NCI-H446 (cell line): ENCODE measurements at places on chromosomes 5 and 9.

DNA sequence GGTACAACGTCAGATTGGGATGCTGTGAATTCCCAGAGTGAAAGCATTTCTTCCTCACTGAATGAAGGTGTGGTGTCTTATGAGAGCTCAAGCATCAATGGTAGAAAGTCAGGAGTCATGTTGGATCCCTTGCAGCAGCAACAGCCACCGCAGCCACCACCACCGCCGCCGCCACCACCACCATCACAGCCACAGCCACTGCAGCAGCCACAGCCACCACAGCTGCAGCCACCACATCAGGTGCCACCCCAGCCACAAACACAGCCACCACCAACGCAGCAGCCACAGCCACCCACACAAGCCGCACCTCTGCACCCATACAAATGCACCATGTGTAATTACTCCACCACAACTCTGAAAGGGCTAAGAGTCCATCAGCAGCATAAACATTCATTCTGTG is 62.4 kb downstream of the ZNF462 start:
- no peak for DNase-seq

- DNase-seq, result no peak
Measured at GRCh38 chr9:113556877-113557593, 93.5 kb downstream of the RGS3 start.

DNA sequence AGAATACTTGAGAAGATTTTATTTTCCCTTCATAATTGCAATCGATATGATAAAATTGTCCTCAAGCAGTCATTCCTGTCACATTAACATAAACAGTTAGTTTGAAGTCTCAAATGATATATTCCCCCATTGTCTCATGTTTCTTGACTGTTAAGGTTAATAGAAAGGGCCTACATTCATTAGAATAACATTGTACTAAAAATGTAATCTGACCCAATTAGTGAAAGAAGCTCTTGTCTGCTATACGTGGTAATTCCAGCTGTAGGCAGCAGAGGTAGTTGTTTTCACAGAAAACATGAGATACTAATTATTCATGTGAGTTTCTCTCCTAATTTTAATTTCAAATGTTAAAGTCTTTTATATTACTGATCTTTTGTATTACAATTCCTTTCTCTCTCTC is 25.9 kb upstream of the AP3B1 start:
- DNase-seq, result peak; percentile 36

DNA sequence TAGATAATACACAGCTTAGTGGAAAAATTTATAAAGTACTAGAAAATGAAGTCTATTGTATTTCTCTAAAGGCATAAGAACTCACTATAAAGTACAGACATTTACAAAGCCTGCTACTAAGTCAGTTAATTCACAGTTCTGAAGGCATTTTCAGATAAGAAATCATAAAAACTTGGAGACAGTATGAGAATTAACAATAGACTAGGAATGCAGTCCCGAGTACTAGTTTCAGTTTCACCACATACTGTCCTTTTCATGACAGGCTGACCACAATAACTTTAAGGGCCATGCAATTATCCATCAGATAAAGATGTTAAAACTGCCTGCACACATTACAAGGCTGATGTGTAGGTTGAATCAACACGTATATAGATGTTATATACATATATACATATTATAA is 362.6 kb upstream of the SMC2 start:
- DNase-seq, result no peak

DNA sequence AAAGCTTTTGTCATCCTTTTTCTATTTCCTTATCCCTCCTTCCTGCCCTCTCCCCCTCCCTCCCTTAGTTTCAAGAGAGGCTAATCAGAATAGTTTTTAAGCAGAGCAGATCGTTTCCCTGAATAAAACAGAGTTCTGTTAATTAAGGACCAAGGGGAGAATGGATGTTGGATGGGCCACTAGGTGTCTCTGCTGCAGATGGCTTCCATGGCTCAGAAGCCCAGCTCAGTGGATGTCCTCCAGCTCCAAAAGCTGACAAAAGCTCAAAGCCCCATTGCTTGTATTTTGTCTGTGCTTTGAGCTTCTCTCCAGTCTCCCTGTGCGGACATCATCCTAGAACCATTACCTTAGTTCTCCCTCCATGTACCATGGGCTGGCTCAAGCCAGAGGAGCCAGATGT is 21.0 kb upstream of the NPR3 start:
- no peak for DNase-seq

DNA sequence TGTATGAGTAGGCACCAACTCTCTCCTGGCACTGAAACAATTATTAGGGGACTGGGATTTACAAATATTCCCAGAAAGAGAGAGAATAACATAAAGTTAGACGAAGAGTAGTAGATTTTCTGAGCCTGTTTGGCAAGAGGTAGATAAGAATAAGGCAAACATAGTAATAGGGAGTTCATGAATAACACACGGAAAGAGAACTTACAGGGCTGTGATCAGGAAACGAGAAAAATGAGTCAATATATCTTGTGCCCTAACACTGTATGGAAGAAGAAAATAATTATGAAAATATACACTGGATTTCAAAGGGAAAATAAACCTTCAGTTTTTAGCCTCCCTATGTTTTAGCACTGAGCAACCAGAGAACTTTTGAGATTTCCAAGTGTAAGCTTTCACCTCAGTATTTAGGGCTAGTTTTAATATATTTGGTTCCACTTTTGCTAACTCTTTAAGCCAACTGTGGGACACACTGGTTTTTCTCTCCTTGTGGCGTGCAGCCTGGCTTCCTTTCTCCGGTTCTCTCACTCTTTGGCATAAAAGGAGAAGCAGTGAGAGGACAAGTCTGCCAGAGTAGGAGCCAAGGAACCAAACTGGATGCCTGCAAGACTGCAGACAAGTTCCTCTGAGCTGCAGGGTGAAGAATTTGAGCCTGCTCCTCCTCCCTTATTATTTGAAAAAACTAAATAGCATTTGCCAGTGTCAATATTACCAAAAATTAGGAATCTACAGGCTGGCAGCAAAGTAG is 6.6 kb upstream of the KCNN2 start:
- no peak for DNase-seq

- DNase-seq, result no peak
Measured at GRCh38 chr5:145912594-145912993, 23.8 kb upstream of the SH3RF2 start.

- DNase-seq, result no peak
Measured at GRCh38 chr9:133759946-133760345, 21.8 kb upstream of the SARDH start.

DNA sequence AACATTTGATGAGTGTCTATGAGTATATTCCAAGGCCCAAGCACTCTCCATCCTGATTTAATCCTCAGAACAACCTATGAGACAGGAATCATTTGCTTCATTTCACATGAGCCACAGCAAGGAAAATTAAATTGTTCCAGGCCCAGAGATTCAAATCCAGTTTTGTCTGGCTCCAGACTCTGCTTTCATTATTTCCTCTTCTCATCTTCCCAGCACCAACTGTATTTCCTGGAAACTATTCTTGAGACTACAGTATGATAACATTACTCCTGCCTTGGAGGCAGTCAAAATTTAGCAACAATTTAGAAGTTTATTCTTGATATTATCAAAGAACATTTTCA is 194.5 kb downstream of the ZNF608 start:
- no peak for DNase-seq

- no peak for DNase-seq
Measured at GRCh38 chr9:134839455-134840125, 41.0 kb upstream of the FCN2 start.

- DNase-seq, result no peak
Measured at GRCh38 chr5:173472164-173472563, 143.9 kb upstream of the STC2 start.

DNA sequence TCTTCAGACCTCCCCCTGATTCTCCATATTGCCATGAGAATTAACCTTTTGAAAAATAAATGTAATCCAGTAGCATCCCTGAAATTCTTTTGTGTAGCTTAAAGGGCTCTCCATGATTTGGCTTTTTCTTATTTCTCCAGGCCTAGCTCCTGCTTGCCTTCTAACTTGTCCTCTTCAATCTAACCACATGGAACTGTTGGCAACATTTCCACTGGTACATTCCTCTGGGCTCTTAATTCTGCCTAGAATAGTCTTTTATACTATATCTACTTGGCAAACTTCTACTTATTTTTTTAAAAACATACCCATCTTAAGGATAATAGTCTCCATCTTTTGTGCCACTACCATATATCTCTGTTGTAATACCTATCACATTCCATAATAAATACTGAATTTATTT is 54.1 kb downstream of the GNG10 start:
- no peak for DNase-seq

DNA sequence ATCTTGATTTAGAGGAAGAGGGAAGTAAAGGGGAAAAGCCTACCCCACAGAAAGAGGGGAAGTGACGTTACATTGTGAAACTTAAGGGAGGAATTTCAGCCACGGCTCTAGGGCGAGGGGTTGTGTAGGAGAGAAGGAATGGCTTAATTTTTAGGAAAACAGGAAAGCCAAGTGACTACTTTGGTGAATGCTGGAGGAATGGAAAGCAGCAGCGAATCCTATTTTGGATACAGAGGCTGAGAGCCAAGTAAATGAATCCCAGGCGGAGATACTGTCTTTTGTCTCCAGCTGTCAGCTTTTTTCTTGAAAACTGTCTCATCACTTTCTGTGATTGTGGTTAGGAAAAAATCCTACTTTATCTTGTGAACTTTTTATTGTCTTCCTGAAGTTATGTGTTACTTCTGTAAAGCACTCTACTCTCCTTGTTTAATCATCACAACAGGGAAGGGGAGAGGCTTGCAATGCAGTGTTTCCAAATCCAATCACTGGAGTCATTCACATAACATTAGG is 188.4 kb downstream of the TSSK1B start:
- no peak for DNase-seq

DNA sequence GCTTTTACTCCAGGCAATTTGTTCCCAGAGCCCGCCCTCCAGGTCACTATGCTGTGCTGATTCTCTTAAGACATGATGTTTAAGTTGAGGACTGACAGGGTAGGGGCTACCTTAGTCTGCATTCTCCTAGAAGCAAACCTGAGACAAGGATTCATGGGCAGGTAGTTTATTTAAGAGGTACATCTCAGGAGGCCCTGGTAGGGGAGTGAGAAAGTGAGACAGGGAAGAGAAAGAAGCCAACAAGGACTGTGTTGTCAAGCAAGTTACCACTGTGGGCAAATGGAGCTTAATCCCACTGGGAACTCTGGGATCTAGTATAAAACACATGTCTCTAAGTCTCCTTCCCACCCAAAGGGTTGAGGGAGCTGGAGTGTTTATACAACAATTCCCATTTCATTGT is 43.6 kb upstream of the FSTL4 start:
- DNase-seq, result no peak

- DNase-seq, result no peak
Measured at GRCh38 chr9:36803961-36804360, 230.1 kb downstream of the PAX5 start.

DNA sequence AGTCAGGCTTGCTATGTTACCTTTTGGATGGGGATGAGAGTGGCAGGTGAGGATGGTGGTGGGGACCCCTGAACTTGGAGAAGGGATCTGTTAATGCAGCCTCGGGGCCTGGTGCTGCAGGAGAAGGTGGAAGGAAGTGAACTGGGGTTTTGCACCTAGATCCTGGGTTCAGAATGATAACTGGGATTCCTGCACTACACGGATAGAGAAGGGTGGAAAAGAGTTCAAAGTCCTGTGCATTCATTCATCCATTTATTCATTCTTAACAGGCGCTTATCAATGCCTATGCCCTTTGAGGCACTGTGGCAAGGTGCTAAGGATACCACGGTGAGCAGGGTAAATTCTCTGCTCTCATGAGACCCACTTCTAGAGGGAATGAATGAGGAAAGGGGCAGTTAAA is 41.7 kb upstream of the TJP2 start:
- no peak for DNase-seq

DNA sequence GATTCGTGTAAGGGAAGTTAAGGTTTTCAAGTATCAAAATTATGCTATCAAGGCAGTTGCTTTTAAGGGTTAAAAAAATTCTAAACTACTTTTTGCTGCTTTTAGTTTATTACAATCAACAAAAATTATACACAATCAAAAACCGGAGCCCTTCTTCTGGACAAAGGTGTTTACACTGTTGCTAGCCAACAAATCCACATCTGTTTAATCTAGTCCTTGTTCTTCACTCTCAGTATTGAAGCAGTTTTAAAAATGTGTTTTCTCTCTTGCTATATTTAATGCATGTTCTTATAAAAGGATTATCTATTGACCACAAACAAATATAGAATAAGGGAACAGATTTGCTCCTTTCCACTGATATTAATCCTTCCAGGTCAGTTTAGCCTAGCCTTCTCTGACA is 2.5 kb downstream of the FEM1C start:
- DNase-seq, result no peak

DNA sequence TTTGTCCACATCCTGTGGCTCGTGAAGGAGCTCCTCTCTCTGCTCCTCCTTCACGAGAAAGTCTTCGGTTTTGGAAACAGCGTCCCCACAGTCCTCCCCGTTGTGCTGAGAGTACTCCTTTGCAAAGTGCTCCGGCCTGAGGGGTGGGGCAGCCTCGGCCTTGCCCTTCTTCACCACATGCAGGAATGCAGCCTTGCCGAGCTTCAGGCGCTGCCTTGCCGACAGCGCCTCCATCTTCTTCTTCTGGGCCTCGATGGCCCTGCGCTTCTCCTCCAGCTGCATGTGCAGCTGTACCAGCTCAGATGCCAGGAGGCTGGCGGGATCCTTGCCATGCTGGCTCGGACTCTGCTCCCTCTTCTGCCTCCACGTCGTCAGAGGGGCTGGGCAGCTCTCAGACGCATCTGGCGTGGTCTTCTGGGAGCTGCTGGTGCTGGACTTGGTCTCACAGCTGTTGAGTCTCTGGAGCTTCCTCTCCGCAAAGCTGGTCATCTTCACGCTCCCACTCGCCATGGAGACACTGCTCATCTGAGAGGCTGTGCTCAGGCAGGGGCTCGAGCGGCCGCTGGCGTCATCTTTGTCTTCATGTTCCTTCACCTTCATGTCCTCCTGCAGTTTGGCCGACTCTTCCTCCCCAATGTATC is 85.5 kb downstream of the CAMSAP1 start:
- DNase-seq, result no peak

- DNase-seq, result no peak
Measured at GRCh38 chr9:6764523-6764922, 6.8 kb downstream of the KDM4C start.

DNA sequence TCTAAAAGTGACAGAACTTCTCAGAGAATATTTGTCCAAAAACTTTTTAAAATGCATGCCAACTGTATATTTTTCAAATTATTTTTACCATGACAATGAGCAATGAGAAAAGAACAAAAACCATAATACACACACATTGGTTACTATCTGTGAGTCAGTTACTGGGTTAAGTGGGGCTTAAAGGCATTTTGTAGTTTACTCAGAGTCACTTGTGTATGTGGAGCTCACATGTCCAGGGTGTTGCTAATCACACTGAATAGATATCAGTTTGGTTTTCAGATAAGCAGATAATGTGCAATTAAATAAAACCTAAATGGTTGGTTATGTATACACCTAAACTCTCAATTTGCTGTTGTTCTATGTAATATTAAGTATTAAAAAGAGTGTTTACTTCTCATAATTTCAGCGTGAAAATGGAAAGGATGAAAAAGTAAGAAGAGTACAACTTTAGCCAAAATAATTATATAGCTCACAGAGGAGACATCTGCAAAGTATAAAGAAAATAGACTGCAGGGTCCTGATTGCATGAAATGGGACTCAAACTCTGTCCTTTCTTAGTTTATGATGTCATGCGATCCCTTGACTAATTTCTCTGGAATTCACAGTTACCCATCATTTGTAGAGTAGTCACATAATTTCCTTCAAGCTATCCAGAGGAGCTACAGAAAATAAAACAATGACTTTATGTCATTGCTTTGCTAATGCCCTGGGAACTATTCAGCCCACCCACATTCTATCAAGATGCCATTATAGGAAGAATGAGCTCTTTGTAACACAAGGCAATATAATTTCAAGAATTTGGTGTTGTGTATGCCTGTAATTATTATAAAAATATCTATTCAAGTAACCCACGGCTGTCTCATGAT is 388.0 kb upstream of the ZNF608 start:
- DNase-seq, result no peak
